ENCODE measurements at places on chromosomes 16 and 17.

DNA sequence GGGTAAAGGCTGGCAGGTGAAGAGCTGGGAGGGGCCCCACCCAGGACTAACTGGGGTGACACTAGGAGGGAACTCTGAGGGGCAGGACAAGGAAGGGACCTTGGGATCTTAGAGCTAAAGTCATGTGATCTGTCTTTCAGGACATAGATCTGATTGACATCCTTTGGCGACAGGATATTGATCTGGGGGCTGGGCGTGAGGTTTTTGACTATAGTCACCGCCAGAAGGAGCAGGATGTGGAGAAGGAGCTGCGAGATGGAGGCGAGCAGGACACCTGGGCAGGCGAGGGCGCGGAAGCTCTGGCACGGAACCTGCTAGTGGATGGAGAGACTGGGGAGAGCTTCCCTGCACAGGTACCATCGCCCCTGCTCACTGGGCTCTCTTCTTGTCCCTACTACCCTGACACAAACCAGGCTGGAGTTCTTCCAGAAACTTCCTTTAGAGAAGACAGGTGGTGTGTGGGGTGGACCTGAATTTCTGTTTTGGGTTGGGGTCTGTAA lies 8.1 kb downstream of the NFE2L1 start:
- DNase-seq, result no peak

- DNase-seq, result no peak
Measured at GRCh38 chr17:78706271-78706915, 75.7 kb downstream of the CYTH1 start.

DNA sequence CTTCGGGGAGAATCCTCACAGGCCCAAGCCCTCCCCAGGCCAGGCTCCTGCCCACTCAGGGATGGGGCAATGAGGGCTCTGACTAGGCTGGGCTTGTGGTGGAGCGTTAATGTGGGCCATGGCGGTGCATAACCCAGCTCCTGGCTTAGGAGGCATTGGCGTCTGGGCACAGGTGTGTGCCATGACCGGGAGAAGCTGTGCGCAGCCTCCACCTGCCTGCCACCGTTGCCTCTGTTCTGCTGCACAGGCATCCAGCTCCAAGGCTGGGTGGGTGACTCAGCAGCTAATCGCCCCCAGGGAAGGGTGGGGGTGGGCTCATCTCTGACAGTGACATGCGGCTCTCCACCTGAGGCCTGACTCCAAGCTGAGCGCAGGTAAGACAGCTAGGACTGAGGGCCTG lies 3.5 kb upstream of the ARHGAP27 start:
- no peak for DNase-seq

DNA sequence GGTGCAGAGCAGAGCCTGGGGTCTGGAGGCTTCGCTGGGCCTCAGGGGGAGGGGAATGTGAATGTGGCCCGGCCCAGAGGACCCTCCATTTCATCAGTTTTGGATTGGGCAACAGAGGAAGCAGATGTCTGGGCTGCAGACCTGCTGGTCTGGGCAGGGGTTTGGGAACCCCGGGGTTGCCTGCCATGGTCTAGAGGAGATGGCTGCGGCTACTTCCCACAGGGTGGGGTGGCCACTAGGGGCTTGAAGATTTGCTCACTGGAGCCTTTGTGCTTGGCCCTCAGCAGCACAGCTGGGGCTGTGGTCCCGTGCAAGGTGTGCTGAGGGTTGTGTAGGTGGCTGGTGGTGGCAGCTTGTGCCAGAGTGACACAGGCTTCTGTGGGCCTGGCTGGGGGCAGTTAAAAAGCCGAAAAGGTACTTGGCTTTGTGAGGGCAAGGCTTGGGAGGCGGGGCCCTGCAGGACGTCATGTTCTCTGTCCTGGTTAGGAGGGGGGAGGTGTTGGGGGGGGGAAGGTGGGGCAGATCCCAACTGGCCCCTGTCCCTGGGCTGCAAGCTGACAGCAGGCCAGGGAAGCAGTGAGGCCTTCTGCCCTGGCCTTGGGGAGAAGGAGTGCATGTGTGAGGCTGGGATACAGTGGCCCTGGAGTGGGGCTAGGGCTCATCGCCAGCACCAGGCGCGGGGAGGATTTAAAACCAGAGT lies 98.0 kb downstream of the KPNA2 start:
- no peak for DNase-seq

GRCh38 chr17:16432017-16432416 lies 16.6 kb downstream of the TRPV2 start:
- no peak for DNase-seq

DNA sequence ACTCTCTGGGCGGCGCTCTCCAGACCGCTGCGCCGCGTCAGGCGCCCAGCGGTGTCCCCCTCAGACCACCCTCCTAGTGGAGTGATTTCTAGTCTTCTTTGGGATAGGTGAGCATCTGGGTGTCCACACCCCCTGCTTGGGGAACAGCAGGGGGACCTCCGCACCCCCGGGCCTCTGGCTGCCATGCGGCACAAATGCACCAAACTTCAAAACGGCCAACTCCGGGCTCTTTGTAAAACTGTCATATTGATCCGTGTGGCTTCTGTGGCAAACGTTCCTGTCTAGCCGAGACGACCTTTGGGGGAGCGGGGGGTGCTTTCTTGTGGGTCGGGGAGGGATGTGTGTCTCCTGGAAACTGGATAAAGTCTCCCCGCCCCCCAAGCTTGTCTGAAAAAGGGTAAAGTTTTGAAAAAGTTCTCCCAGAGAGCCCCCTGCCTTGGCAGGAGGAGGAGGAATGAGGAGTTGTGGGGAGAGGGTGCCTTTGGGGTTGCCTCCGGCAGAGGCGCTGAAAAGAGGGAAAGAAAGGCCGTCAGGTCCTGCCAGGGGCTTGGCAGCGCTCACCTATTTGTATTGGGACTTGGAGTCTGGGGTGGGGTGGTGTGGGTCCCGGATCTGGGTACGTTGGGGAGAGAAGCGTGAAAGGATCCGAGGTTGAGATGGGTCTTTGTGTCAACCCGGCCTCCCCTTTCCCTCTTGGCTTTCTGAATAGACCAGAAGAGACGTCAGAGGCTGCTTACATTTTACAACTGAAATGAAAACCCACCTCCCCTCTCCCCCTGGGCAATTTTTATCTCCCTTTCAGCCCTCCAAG lies 2.2 kb upstream of the CHD3 start:
- peak; percentile 44 for DNase-seq

GRCh38 chr17:73208139-73208827 lies 15.4 kb downstream of the COG1 start:
- DNase-seq, result no peak

Data from stimulated activated CD4-positive, alpha-beta T cell treated with anti-CD3 and anti-CD28 coated beads, Interleukin-12 subunit alpha, Interleukin-12 subunit beta, amount 100 ng/mL, for 4 hours (primary cell).